Activated CD4-positive, alpha-beta T cell treated with anti-CD3 and anti-CD28 coated beads, Interleukin-2, amount 10 ng/mL, durations not matched to agents 7 days and 5 days (primary cell): ENCODE measurements at places on chromosomes 3 and 15.

DNA sequence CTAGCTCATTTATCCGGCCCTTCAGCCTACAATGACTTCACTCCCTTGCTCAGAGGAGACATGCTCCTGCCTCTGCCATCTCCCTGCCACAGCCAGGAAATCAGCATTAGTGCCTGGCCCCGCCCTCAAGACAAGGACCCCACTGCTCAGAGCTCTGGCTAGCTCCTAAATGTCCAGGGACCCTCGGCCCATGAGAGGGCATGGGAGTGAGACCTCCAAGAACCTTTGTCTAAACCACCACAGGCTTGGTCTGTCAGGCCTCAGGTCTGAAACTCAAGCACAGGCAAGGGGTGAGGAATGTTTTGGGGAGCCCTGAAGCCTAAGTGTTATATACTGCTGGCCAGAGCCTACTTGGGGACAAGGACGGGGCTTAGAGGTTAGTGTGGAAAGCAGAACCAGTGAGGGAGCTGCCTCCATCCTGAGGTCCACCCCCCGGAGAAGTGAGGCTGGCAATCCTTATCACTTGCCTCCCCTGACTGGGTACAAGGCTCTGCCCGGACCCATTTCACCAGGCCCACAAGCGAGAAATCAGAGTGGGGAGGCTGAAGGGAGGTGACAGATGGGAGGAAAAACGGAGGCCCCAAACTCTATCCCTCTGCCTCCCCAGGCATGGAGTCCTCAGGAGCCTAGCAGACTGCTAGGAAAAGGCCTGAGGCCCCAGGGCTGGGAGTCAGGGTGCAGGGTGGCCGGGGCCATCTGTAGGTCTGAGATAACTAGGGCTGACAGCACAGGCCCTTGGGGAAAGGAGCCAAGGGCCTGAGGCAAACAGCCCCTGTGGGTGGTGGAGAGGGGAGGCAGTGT lies 18.8 kb downstream of the SHF start:
- peak overlapping the region; percentile 41 for H3K27ac ChIP-seq
- peaks cover 2% of the 10 kb centered on the region for H3K36me3 ChIP-seq
- DNase-seq = no peak
- H3K4me3 ChIP-seq = no peak overlapping the region
- H3K27me3 ChIP-seq = no peaks in the 10 kb centered on the region
- H3K4me1 ChIP-seq = peaks cover 18% of the 10 kb centered on the region

DNA sequence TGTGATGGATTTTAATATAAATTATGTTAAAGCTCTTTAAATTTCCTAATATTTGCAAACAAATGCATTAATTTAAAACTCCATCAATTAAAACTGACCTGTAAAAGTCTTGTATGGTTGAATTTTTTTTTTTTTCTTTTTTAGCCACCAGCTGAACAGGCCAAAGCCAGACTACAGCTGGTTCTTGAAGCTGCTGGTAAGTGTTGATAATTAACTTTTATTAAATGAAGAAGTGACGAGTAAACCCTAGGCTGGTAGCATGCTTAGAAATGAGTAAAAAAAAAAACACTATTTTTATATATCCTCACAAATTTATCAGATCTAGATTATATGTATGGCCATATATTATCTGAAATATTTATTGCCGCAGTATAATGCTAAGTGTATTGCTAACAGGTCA lies 216.3 kb upstream of the MLF1 start:
- H3K4me3 ChIP-seq = no peak overlapping the region
- H3K36me3 ChIP-seq = peaks cover 5% of the 10 kb centered on the region
- no peak for DNase-seq

DNA sequence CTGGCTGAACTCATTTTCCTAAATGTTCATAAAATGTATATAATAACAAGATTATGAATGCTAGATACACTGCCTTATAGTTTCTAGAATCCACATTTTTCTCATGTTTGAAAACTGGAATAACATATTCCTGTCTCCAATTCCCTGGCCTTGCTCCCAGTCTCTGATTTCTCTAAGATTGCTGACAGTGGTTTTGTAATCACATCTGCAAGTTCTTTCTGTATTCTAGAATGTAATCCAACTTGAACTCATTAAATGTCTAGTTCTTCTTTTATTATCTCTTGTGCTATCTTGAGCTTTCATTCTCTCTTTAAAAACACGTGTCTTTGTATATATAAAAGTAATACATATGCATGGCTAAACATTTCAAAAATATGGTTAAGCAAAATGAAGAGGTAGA lies 215.2 kb upstream of the ADAMTS9 start:
- no peaks in the 10 kb centered on the region for H3K4me1 ChIP-seq
- H3K4me3 ChIP-seq = no peak overlapping the region
- no peak overlapping the region for H3K27ac ChIP-seq
- H3K27me3 ChIP-seq = no peaks in the 10 kb centered on the region
- no peak for DNase-seq

DNA sequence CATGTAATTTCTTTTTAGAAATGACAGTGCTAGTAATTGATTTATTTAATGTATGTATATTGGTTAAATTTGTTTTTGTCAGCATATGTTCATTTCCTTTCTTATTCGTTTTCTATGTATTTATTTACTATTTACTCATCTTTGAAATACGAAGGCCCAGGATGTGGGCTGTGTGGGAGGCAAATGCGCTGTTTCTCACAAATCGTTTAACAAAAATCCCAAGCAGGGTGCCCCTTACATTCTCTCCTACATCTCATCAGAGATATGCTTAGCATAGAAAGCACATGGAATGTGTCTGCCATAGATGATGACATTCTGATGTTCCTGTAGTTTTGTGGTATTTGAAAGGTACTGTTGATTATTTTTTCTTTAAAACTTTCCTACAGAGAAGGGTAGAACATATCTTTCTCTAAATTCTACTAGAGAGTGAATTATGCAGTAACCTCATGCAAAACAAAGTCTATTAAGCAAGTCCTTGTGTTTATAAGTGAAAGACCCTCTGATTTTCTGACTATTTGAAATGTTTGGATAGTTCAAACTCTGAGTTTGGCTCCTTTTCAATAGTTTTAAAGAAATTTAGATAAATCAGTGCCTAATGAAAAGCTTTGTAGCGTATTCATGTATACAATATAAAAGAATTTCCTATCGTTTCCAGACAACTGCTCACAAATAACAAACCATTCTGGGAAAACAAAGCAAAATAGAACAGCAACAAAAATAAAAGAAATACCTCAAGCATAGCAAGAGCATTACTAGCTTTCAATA lies 111.1 kb upstream of the VGLL3 start:
- no peaks in the 10 kb centered on the region for H3K27me3 ChIP-seq
- no peak overlapping the region for H3K27ac ChIP-seq
- no peak overlapping the region for H3K4me3 ChIP-seq
- H3K4me1 ChIP-seq = no peaks in the 10 kb centered on the region

- H3K4me3 ChIP-seq = no peak overlapping the region
- peaks cover 14% of the 10 kb centered on the region for H3K36me3 ChIP-seq
- no peak for DNase-seq
- peaks cover 36% of the 10 kb centered on the region for H3K4me1 ChIP-seq
These were observed 5.8 kb downstream of the MAP2K5 start for GRCh38 chr15:67548236-67548852.

DNA sequence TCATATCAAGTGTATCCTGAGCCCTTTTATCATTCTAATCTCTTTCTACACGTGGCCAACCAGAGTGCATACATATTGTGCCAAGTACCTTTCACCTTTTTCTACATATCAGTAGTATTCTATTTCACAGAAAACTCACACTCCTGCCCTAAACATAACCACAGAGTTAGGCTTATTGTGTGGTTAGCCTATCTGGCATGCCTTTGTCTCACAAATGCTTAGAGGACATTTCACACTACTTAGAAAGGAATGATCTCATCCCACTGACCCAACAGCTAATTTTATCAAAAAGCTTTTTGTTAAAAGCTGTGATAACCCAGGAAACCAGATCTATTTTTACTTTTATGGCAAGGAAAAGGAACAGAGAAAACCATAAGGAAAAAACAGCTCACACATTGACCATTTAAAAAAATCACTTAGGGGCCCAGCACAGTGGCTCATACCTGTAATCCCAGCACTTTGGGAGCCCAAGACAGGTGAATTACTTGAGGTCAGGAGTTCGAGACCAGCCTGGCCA lies 17.8 kb upstream of the MAP4 start:
- H3K36me3 ChIP-seq = peaks cover 2% of the 10 kb centered on the region
- peaks cover 16% of the 10 kb centered on the region for H3K4me1 ChIP-seq
- no peak for DNase-seq
- no peak overlapping the region for H3K4me3 ChIP-seq
- no peaks in the 10 kb centered on the region for H3K27me3 ChIP-seq

- H3K27me3 ChIP-seq = peaks cover 49% of the 10 kb centered on the region
- DNase-seq = no peak
- H3K27ac ChIP-seq = no peak overlapping the region
- H3K4me3 ChIP-seq = no peak overlapping the region
These were observed 30.3 kb downstream of the MOBP start for GRCh38 chr3:39497753-39498152.

DNA sequence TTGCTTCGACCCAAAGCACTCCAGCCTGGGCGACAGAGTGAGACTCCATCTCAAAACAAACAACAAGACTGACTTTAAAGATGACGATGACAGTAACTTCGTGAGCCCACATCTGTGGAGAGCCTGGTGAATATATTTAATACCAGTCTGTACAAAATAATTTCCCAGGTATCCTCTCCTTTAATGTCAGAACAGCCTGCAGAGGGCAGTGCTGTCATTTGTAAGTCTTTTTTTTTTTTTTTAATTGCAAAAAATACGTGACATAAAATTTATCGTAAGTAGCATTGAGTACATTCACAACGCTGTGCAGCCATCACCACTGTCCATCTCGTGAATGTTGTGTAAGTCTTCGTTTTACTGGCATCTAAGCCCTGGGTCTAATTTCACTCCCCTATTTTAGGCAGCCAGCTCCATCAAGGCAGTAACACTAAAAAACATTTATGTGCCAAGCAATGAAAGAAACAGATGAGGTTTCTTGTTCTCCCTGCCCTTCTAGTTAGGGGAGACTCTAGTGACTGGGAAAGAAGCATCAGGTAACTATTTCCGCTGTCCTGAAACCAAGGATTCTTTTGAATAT lies 1.4 kb downstream of the HTD2 start:
- H3K36me3 ChIP-seq = peaks cover 25% of the 10 kb centered on the region
- peaks cover 35% of the 10 kb centered on the region for H3K4me1 ChIP-seq
- peak; percentile 58 for DNase-seq
- H3K4me3 ChIP-seq = peak overlapping the region; percentile 93
- H3K27ac ChIP-seq = peak overlapping the region; percentile 99

- H3K4me1 ChIP-seq = peaks cover 8% of the 10 kb centered on the region
- H3K27me3 ChIP-seq = peaks cover 66% of the 10 kb centered on the region
- no peak overlapping the region for H3K4me3 ChIP-seq
- no peak overlapping the region for H3K27ac ChIP-seq
These were observed 10.7 kb upstream of the ADIPOQ start for GRCh38 chr3:186831798-186832197.

DNA sequence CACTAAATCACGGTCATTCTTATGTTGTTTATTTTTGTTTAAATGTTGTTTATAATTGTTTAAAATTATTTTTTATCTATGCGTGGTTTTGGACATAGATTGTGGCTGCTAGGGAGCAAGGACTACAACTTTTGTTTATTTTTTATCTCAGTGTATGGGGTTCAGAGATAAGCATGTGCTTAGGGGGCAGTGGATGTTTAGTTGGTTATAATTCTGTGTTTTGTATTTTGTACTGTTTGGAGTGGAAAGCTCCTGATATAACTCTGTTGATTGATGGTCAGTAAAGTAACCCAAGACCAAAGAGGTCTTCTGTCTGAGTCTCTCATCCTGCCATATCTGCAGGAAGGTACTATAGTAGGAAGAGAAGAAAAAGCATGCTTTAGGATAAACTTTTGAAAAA lies 36.5 kb upstream of the NPHP3 start:
- H3K27ac ChIP-seq = no peak overlapping the region
- H3K4me3 ChIP-seq = no peak overlapping the region
- no peaks in the 10 kb centered on the region for H3K36me3 ChIP-seq
- DNase-seq = no peak
- peaks cover 5% of the 10 kb centered on the region for H3K4me1 ChIP-seq

GRCh38 chr3:43432462-43432861 lies 146.1 kb downstream of the SNRK start:
- no peak overlapping the region for H3K27ac ChIP-seq
- H3K4me3 ChIP-seq = no peak overlapping the region
- peaks cover 6% of the 10 kb centered on the region for H3K36me3 ChIP-seq
- no peaks in the 10 kb centered on the region for H3K27me3 ChIP-seq
- no peak for DNase-seq

- no peaks in the 10 kb centered on the region for H3K4me1 ChIP-seq
- peaks cover 7% of the 10 kb centered on the region for H3K27me3 ChIP-seq
- no peak for DNase-seq
- H3K27ac ChIP-seq = no peak overlapping the region
- H3K36me3 ChIP-seq = no peaks in the 10 kb centered on the region
- no peak overlapping the region for H3K4me3 ChIP-seq
These were observed 225.0 kb upstream of the P2RY1 start for GRCh38 chr3:152609891-152610290.

DNA sequence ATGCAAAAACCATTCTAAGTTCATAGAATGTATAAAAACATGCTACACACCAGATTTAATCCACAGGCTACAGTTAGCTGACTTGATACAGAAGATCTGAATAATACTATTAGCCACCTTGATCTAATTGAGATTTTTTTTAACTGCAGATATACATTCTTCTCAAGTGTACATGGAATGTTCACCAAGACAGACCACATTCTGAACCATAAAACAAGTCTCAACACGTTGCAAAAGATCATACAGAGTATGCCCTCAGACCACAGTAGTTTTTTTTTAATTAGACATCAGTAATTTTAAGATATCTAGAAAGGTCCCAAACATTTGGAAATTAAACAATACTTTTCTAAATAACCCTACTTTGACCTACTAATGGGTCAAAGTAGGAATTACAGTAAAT lies 83.3 kb downstream of the FGF7 start:
- no peaks in the 10 kb centered on the region for H3K27me3 ChIP-seq
- no peaks in the 10 kb centered on the region for H3K36me3 ChIP-seq
- no peak overlapping the region for H3K27ac ChIP-seq
- no peak for DNase-seq

- H3K27me3 ChIP-seq = peaks cover 7% of the 10 kb centered on the region
- no peak overlapping the region for H3K4me3 ChIP-seq
- H3K4me1 ChIP-seq = no peaks in the 10 kb centered on the region
- H3K36me3 ChIP-seq = no peaks in the 10 kb centered on the region
- DNase-seq = no peak
These were observed 41.6 kb upstream of the CNOT10 start for GRCh38 chr3:32643354-32643753.

GRCh38 chr3:183823963-183824362 lies 1.4 kb downstream of the MAP6D1 start:
- no peak for DNase-seq
- peaks cover 10% of the 10 kb centered on the region for H3K27me3 ChIP-seq
- H3K4me3 ChIP-seq = peak overlapping the region; percentile 73
- H3K27ac ChIP-seq = no peak overlapping the region
- H3K4me1 ChIP-seq = peaks cover 13% of the 10 kb centered on the region
- peaks cover 5% of the 10 kb centered on the region for H3K36me3 ChIP-seq

- H3K36me3 ChIP-seq = no peaks in the 10 kb centered on the region
- no peak overlapping the region for H3K4me3 ChIP-seq
- H3K27me3 ChIP-seq = no peaks in the 10 kb centered on the region
- DNase-seq = no peak
- no peak overlapping the region for H3K27ac ChIP-seq
These were observed 19.2 kb upstream of the LOXL1 start for GRCh38 chr15:73907035-73907408.
